ENCODE measurements at places on chromosomes 7 and 10.

- no peak for DNase-seq
- H3K27me3 ChIP-seq, result no peaks in the 10 kb centered on the region
- H3K27ac ChIP-seq, result no peak overlapping the region
- H3K36me3 ChIP-seq, result no peaks in the 10 kb centered on the region
Measured at GRCh38 chr7:55591282-55591931, 19.1 kb upstream of the VOPP1 start.

DNA sequence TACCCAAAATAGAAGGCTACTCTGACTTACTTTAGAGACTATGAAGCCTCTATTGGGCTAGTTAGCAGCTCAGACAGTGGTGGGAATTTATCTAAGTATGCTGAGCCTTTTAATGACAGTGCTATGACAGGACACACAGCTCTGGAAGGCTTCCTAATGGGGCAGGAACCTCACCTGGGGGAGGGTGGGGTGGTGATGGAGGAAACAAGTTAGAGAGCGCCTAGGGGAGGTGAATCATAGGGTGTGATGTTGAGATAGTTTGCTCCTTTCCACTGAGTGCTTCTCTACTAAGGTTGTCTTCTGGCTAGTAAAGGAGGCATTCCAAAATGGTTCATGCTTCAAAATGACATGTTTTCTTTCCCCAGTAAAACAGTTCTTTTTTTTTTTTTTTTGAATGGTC is 42.1 kb downstream of the PPP1R9A start:
- no peaks in the 10 kb centered on the region for H3K4me1 ChIP-seq
- H3K27ac ChIP-seq, result no peak overlapping the region
- DNase-seq, result no peak
- H3K36me3 ChIP-seq, result no peaks in the 10 kb centered on the region
- no peak overlapping the region for H3K4me3 ChIP-seq

GRCh38 chr7:1706721-1707613 is 36.9 kb downstream of the ELFN1 start:
- peaks cover 76% of the 10 kb centered on the region for H3K27me3 ChIP-seq
- DNase-seq, result no peak
- no peak overlapping the region for H3K27ac ChIP-seq
- H3K36me3 ChIP-seq, result no peaks in the 10 kb centered on the region
- H3K4me3 ChIP-seq, result no peak overlapping the region

GRCh38 chr7:95798401-95798930 is 26.1 kb downstream of the DYNC1I1 start:
- H3K4me3 ChIP-seq, result no peak overlapping the region
- H3K4me1 ChIP-seq, result 0 out of 2 replicates have a peak, but pooled peaks cover 7% of the 10 kb centered on the region
- H3K27ac ChIP-seq, result no peak overlapping the region
- DNase-seq, result no peak
- no peaks in the 10 kb centered on the region for H3K27me3 ChIP-seq

All from MM.1S (cell line).